MCF 10A (cell line): ENCODE measurements at places on chromosomes 7 and 10. TPM values are rescaled to one million over a fixed set of nuclear protein-coding genes. Genes with fewer than 3 reads are reported as not detected.

The PTPRN2 gene
- total RNA-seq, result 4.0 and 4.5 TPM in 2 replicates

The H2BK1 gene
- total RNA-seq, result not detected in 2 replicates

The VGF gene
- 11.2 and 12.8 TPM in 2 replicates for total RNA-seq

The SPDYE6 gene
- total RNA-seq, result not detected in 2 replicates

The ZNF485 gene
- total RNA-seq, result 4.9 and 6.5 TPM in 2 replicates

The IL6 gene
- 13.8 and 22.0 TPM in 2 replicates for total RNA-seq

- H3K4me1 ChIP-seq, result peaks cover 16% of the 10 kb centered on the region
- H3K36me3 ChIP-seq, result peaks cover 16% of the 10 kb centered on the region
- no peaks in the 10 kb centered on the region for H3K27me3 ChIP-seq
- H3K4me3 ChIP-seq, result no peak overlapping the region
These were observed 4.1 kb downstream of the MKLN1 start for GRCh38 chr7:131331806-131332205.

- peaks cover 5% of the 10 kb centered on the region for H3K4me1 ChIP-seq
- no peak overlapping the region for H3K27ac ChIP-seq
- no peaks in the 10 kb centered on the region for H3K27me3 ChIP-seq
- DNase-seq, result no peak
These were observed 74.0 kb downstream of the GPR141 start for GRCh38 chr7:37757563-37757962.

- DNase-seq, result no peak
- H3K27ac ChIP-seq, result no peak overlapping the region
- no peaks in the 10 kb centered on the region for H3K36me3 ChIP-seq
These were observed 9.9 kb upstream of the CXCL12 start for GRCh38 chr10:44394696-44395381.

DNA sequence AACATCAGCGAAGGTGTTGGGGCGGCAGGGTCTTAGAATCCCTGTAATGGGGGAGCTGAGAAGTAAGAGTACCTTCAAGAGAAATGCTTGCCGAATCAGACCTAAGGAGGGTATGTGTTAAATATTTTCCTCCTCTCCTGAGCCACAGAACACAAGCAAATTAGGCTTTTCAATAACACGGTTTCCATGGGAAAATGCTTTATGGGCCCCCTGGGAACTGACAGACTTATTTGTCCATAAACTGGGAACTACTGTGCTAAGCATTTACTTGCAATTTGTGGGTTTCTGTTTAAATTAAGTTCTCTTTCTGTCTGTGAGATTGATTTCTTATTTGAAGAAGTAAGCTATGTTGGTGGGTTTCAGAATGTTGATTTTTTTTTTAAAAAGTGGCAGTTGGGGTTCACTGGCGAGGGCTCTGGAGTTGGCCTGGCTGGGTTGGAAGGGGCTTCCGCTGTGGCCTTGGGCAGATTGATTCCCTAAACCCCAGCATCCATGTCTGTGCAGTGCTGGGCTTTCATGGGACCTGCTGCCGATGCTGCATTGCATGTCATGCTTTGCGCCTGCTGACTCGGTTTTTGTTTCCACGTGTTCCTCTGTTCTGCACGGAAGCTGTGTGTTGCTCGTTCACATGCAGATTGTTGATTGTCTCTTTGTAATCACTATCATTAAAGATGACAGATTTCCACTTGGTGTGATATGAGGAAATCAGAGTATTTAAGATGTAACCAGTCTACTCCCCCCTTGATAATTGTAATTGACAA, 7.2 kb downstream of the RBM17 start:
- H3K27ac ChIP-seq, result no peak overlapping the region
- peaks cover 14% of the 10 kb centered on the region for H3K4me1 ChIP-seq
- no peak for DNase-seq

DNA sequence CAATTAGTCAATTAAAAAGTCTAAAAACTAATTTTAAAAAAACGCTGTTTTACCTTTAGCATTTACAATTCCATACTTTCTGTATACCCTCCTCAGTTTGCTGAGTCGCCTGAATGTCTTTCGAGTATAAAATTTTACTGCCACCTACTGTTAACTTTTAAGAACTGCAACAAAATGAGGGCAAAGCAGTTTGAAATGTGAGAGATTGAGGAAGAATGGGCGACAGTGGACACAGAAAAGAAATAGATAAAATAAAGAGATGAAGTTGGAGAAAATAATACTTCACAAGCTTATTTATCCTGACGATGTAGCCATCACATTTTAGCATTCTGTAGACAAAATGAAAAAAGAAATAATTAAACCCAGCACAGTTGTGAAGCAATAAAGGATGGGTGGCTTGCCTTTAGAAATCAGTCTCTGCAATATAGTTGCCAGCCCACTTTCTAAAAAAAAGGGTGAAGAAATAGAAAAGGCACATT, 110.8 kb upstream of the PTN start:
- peaks cover 64% of the 10 kb centered on the region for H3K27me3 ChIP-seq
- no peaks in the 10 kb centered on the region for H3K4me1 ChIP-seq
- H3K4me3 ChIP-seq, result no peak overlapping the region
- H3K27ac ChIP-seq, result no peak overlapping the region
- no peaks in the 10 kb centered on the region for H3K36me3 ChIP-seq
- DNase-seq, result peak; percentile 57

DNA sequence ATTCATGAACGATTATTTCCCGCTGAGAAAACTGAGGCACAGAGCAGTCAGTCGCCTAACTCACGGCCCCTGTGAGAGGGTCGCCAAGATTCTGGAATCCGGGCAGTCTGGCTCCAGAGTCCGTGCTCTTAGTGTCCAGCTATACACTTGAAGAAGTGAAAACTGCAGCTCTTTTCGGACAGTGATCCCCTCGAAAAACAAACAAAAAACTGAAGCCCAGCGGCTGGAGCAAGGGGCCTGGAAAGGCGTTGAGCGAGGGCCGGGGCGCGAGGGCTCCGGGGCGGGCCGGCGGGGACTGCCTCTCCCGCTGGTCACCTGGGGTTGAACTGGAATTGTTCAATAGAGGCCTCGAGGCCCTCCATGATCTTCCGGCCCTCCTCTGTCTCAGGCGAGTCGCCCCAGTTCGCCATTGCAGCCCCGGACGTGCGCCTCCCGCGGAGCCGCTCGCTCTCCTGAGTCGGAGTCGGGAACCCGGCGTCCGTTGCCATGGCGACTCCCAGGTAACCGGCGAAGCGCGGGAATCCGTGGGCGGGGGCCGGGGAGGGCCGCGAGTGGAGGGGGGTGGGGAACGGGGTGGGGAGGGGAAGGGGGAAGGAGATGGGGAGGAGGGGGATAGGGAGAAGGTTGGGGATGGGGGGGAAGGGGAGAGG, 881 bp downstream of the C10orf67 start:
- peaks cover 25% of the 10 kb centered on the region for H3K4me1 ChIP-seq
- DNase-seq, result no peak
- H3K4me3 ChIP-seq, result no peak overlapping the region
- H3K36me3 ChIP-seq, result no peaks in the 10 kb centered on the region

GRCh38 chr7:51289623-51290303, 26.8 kb downstream of the COBL start:
- no peaks in the 10 kb centered on the region for H3K27me3 ChIP-seq
- H3K4me3 ChIP-seq, result no peak overlapping the region
- no peaks in the 10 kb centered on the region for H3K4me1 ChIP-seq

DNA sequence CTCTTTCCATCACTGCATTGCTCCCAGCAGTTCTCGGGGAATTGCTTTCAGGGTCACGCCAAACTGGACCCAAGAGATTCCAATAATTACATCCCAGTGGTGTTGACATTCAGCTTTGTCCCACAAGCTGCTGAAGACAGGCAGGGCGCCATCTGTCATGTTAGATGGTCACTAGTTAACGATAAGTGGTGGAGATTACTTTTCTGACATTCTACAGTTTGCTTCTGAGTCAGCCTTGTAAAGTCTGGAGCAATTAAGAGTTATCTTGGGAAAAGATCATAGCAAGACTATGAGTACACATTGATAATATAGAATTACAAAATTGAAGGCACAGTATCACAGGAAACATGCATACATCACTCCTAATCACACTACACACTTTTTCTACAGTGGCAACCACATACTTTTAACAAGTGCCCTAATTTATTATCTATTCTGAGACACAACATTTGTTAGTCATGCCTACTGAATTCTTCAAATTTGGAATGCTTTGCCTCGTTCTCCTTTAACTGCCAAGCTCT, 41.9 kb downstream of the SEMA3C start:
- H3K27ac ChIP-seq, result peak overlapping the region; percentile 4
- no peak overlapping the region for H3K4me3 ChIP-seq
- H3K4me1 ChIP-seq, result peaks cover 35% of the 10 kb centered on the region
- DNase-seq, result no peak
- peaks cover 62% of the 10 kb centered on the region for H3K36me3 ChIP-seq

DNA sequence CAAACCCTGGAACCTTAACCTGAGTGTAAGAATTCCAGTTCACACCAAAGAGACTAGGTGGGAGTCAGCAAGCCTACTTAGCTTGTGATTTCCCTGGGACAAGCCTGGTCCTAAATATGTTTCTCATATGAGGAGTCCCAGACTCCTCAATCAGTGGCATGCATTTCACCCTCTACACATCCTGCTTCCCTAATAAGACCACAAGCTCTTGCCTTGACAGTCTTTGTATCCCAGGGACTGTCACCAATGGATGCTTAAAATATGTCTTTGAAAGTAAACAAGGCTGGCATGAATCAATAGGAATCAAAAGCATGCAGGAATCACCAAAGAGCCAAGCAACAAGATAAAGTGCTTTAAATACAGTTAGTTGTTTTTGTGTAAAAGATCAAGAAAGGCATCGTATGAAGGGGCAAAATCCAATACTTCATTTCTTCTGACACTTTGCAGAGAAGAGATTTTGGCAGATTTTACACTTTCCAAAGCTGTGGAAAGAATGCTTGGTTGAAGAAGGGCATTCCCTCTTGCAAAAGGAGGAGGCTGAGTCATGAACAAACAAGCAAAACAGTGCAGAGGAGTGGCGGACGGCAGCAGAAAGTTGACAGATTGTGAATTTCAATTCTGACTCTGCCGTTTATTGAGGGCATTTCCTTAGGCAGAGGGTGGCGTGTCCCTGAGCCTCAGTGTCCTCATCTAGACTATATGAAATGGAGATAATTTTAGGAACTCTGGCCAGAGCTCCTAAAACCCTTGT, 8.5 kb upstream of the NFE2L3 start:
- H3K27ac ChIP-seq, result no peak overlapping the region
- no peaks in the 10 kb centered on the region for H3K36me3 ChIP-seq
- peak; percentile 66 for DNase-seq

GRCh38 chr10:13453896-13454295, 74.9 kb downstream of the BEND7 start:
- no peaks in the 10 kb centered on the region for H3K27me3 ChIP-seq
- no peak overlapping the region for H3K27ac ChIP-seq
- no peaks in the 10 kb centered on the region for H3K36me3 ChIP-seq
- no peak for DNase-seq

GRCh38 chr7:44768628-44769371, 20.2 kb downstream of the ZMIZ2 start:
- H3K36me3 ChIP-seq, result peaks cover 48% of the 10 kb centered on the region
- peak overlapping the region; percentile 20 for H3K27ac ChIP-seq
- H3K27me3 ChIP-seq, result no peaks in the 10 kb centered on the region
- H3K4me3 ChIP-seq, result no peak overlapping the region
- H3K4me1 ChIP-seq, result peaks cover 27% of the 10 kb centered on the region

GRCh38 chr10:92965314-92965713, 95.3 kb upstream of the CYP26C1 start:
- H3K4me3 ChIP-seq, result no peak overlapping the region
- H3K4me1 ChIP-seq, result no peaks in the 10 kb centered on the region
- no peaks in the 10 kb centered on the region for H3K36me3 ChIP-seq
- peak; percentile 53 for DNase-seq
- peak overlapping the region; percentile 9 for H3K27ac ChIP-seq

DNA sequence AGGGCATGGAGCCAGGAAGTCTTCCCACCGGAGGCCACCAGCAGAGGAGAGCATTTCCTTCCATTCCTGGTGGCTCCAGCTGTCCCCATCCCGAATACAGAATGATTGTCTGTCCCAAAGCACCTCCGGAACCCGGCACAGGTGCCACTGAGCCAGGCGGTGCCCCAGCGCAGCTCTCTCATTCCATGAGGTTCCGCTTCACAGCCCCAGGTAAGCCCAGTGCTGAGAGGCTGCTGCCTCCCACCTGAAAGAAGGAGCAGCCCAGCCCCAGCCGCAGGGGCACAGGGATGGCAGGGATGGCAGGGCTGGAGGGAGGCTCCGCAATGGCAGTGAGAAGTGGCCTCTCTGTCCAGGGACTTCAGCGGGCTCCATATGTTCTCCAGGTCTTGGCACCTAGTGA, 162.1 kb upstream of the TCERG1L start:
- no peaks in the 10 kb centered on the region for H3K36me3 ChIP-seq
- no peak overlapping the region for H3K4me3 ChIP-seq
